ENCODE measurements at places on chromosomes 5 and 9.

GRCh38 chr5:98474782-98475181 is 298.7 kb upstream of the RGMB start:
- DNase-seq, result no peak

GRCh38 chr5:107968998-107969397 is 298.3 kb upstream of the EFNA5 start:
- DNase-seq, result no peak

DNA sequence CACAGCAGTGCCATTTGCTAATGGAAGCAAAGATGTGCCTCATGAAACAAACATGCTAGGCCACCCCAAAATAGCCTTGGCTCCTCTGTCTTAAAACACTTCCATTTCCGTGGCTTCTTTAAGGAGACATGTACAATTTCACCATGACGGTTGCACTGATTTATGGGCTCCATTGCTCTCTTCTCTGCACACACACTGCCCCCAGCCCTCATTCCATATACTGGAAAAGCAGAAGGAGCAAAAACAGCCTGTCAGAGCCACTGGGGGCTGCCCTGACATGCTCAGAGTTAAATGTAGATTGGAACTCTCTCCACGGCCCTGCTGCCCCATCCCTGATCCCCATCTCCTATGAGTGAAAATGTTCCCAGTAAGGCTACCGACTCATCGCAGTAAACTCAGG is 114.8 kb downstream of the ROR2 start:
- DNase-seq, result no peak

DNA sequence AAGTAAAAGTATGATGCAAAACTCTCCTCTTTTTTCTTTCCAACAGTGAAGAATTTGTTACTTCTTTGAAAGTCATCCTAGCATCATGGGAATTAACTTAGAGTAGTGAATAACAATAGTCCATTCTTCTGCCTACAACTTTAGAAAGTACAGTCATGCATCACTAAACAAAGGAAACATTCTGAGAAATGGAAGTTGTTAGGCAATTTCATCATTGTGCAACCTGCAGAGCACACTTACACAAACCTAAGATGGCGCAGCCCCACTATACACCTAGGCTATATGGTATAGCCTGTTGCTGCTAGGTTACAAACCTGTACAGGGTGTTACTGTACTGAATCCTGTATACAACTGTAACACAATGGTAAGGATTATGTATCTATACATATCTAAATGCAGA is 1209.3 kb upstream of the C9orf72 start:
- DNase-seq, result no peak

DNA sequence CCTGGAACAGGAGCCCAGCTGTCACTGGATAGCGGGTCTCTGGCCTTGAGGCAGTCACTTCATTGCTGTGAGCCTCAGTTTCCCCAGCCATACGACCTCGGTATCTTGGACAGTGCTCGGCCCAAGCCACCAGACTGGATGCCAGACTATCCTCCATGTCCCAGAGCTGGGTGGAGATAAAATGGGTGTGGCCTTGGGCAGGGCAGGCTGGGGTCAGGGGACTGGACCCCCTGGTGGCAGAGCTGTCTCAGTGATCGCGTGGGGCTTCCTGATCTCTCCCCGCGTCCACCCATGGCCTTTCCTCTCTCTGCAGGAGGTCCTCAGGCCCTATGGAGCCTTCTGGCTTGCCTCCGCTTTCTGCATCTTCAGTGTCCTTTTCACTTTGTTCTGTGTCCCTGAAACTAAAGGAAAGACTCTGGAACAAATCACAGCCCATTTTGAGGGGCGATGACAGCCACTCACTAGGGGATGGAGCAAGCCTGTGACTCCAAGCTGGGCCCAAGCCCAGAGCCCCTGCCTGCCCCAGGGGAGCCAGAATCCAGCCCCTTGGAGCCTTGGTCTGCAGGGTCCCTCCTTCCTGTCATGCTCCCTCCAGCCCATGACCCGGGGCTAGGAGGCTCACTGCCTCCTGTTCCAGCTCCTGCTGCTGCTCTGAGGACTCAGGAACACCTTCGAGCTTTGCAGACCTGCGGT is 10.0 kb downstream of the SLC2A8 start:
- DNase-seq, result no peak

- no peak for DNase-seq
Observed at GRCh38 chr5:125463466-125464092, 717.1 kb upstream of the ZNF608 start.

DNA sequence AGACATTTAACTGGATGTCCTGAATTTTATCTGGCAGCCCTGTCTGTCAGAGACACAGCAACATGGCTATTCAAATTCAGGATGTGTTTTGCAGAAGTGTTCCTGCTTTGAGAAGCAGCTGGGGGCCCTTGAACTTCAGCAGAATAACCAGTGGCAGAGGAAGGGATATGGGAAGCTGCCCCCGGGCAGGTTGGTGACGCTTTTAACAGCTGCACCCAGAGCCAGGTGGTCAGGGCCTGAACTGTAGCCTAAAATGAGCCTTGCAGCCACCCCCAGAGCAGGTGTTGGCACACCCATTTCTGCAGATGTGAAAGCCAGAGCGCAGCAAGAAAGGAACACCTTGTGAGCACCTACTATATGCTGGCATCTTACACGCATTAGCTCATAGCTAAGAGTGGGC is 128.7 kb upstream of the BOD1 start:
- DNase-seq, result no peak

- DNase-seq, result no peak
Observed at GRCh38 chr5:2163060-2163856, 280.5 kb upstream of the IRX4 start.

DNA sequence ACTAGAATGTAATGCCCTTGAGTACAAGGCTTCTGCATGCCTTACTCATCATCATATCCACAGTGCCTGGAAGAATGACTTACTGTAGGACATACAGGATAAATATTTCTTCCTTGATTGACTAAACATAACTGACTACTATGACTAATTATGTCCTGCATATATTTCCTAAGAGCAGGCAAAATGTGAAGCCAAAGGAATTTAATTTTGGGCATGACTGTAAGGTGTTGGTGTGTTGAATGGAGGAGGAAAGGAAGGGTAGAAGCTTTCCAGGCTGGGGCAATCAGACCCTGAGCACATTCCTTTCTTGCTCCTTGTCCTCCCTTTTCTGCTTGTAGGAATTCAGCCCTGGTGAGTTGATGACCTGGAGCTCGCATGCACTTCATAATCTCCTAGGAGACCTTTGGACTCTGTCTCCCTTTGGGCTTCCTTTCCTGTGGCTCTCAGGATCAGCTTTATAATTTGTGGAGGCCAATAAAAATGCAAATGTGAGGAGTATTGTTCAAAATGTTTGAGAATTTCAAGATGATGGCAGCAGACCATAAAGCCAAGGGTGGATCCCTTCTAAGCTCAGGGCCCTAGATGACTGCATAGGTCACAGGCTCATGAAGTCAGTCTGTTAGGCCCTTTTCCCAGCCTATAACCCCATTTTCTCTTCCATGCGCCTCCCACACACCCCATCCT is 174.0 kb downstream of the HMHB1 start:
- DNase-seq, result no peak

- DNase-seq, result no peak
Observed at GRCh38 chr9:137881591-137882505, 4.3 kb downstream of the CACNA1B start.

- no peak for DNase-seq
Observed at GRCh38 chr5:172745838-172746237, 25.2 kb downstream of the DUSP1 start.

- DNase-seq, result no peak
Observed at GRCh38 chr9:18441261-18441660, 32.7 kb upstream of the ADAMTSL1 start.

DNA sequence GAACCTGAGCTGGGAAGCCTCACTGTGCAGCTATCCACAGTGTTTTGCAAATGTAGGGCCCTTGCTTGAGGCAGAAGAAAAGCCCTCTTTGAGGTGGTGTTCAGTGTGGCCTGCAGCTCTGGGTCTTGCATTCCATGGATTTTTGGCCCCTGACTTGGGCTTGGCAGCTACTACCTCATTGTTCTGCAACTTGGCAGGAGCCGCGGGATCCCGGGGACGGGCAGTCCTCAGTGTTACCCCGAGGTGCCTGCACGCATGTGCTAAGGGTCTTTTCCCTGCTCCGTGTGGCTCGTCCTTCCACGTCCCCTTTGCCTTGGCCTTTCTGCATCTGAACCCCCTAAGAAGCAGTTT is 39.8 kb downstream of the NEK6 start:
- DNase-seq, result no peak

DNA sequence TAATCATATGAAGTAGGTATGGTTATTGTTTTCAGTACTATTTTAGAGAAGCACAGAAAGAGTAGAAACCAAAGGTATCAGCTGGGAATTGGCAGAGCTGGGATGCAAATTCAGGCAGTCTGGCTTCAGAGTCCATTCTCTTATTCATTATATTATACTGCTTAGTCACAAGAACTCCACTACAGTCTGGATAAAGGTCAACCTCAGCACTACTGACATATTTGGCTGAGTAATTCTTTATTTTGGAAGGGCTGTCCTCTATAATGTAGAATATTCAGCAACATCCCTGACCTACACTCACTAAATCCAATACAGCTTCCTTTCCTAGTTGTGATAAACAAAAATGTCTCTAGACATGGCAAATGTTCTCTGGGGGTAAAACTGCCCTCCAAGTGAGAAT is 37.6 kb downstream of the PTGER4 start:
- no peak for DNase-seq

DNA sequence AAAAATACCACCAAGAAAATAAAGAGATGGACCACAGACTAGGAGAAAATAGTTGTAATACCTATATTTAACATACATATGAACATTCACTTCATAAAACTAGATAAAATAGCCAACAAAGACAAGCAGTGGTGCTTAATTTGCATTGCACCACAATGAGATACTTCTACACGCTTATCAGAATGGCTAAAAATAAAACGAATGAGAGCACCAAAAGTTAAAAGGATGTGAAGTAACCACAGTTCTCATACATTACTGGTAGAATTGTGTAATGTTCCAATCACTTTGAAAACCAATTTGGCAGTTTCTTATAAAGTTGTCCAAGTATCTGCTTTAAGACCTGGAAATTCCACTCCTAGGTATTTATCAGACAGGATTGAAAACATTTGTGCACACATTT is 198.9 kb upstream of the SGCD start:
- DNase-seq, result no peak

- no peak for DNase-seq
Observed at GRCh38 chr5:157965040-157965678, 106.2 kb upstream of the CLINT1 start.

GRCh38 chr9:20043035-20043434 is 254.2 kb upstream of the SLC24A2 start:
- DNase-seq, result no peak

GRCh38 chr5:155332618-155333017 is 319.1 kb downstream of the KIF4B start:
- DNase-seq, result no peak

- no peak for DNase-seq
Observed at GRCh38 chr5:168162464-168162863, 129.0 kb upstream of the WWC1 start.

GRCh38 chr5:40025586-40025985 is 600.8 kb upstream of the DAB2 start:
- no peak for DNase-seq

DNA sequence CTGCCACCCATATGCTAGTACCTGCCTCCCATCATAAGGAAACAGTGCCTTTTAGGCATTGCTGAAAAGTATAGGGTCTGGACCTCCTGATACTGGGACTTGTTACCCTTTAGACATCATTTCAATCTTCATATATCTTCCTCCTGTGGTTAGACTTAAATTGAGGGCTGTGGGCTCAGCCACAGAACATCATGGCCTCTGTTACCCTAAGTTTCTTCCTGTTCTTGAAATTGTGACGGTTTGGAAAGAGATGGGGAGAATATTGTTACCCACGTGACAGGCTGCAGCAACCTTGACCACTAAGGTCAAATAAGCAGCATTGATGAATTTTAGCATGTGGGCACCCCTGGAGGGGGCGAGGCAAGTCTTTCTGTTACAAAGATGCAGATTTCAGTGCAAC is 87.7 kb downstream of the PDE8B start:
- no peak for DNase-seq

- no peak for DNase-seq
Observed at GRCh38 chr9:14014218-14014617, 299.7 kb downstream of the NFIB start.

DNA sequence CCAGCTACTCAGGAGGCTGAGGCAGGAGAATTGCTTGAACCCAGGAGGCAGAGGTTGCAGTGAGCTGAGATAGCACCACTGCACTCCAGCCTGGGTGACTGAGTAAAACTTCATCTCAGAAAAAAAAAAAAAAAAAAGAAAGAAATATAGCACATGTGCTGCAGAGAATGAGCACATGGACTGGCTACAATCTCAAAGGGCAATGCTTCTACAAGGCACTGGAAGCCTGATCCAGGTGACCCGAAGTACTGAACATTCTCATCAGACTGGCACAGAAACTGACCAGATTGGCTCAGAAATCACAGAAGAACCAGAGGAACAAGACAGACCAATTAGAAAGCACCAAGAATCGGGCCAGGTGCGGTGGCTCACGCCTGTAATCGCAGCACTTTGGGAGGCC is 4.8 kb downstream of the DYNC2I2 start:
- DNase-seq, result no peak

GRCh38 chr9:103902263-103902662 is 191.8 kb upstream of the SMC2 start:
- DNase-seq, result no peak

DNA sequence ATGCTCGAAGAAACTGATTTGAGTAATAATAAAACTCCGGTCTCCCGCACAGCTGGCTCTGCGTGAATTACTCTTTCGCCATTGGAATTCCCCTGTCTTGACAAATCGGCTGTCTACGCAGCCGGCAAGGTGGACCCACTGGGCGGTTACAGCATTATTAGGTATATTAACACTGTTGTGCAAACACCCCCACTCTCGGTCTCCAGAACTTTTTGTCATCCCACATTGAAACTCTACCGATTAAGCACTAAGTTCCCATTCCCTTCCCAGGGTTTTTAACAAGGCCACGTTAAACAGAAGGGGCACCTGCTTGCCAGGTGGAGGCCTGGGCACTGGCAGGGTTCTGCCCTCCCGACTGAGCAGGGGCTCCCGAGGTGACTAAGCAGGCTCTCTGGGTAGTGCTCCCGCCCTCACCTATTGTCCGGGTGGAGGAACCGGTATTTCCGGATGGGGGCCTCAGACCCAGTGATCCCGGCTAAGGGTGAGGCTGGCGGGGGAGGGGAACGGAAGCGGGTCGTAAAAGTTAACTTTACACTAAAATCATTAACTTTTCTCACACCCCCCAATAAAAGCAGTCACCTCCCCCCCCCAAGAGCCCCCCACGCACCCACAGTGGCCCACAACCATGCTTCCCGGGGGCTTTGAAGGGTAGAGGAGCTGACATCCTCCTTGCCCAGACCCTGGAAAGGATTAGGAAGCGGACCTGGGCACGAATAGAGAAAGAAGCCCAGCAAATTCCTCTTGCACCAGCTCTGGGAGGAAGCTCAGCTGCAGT is 53.5 kb upstream of the TJP2 start:
- no peak for DNase-seq

DNA sequence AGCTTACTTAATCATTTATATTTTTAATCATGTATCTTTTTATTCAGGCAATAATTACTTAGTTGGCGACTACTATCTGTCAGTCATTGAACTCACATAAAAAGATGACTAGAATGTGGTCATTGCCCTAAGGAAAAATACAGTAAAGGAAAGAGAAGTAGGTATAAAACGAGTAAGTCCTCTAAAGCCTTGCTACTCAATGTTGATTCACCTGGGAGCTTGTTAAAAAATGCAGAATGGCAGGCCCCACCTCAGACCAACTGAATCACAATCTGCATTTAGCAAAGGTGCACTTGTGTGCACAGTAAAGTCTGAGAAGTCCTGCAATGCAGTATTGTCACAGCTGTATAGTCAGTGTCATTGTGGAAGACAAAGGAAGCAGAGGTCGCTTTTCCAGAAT is 592.4 kb downstream of the CSNK1G3 start:
- DNase-seq, result no peak

Data from stimulated activated CD8-positive, alpha-beta memory T cell treated with anti-CD3 and anti-CD28 coated beads, Interleukin-2, amount 100 ng/mL, for 1 hour (primary cell).